ENCODE measurements at places on chromosomes 2 and 18.

DNA sequence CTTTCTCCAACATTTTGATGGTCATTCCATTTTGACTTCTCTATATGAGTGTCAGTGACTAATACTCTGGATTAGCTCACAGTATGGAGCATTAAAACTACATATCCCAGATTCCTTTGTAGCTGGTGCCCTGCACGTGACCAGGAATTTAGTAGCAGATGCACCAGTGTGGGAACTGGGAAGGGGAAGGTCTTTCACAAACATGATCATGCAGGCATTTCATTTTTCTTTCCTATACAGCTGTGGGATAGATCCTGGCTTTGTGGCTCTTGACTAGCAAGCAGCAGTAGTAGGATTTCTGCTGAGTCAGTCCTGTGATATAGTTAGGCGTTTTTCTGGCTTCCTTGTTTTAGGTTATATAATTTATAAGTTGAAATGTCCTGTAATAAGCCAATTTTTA, 971.0 kb upstream of the CDH2 start:
- DNase-seq = peak; percentile 29

DNA sequence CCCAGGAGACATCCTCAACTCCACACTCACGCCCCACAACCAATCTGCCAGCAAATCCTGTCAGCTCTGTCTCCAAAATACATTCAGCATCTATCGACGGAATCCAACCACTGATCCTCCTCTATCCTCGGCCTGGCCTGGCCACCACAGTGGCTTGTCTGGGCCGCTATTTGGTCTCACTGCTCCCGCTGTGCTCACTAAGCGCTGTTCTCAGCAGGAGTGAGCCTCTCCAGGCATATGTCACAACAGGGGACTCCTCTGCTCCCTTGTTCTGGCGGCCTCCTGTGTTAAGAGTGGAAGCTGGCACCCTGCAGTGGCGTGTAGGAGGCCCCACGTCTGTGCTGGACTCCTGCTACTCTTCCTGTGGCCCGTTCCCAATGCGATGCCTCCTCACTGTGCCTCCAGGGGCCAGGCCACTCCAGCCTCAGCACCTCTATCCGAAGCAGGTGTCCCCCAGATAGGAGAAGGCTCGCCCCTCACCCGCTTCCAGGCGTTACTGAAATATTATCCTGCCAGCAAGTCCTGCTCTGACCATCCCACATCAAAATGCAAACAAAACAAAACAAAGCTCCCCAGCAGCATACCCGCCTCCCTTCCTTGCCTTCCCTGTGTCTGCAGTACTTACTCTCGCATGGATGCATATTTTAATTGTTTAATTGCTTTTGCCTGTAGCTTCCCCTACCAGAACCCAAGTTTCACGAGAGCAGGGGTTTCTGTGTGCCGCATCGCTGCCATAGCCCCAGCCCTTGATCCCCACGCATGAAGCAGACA, 39.9 kb downstream of the CENPO start:
- DNase-seq = no peak

- no peak for DNase-seq
Measured at GRCh38 chr2:196230061-196230854, 58.9 kb upstream of the STK17B start.

DNA sequence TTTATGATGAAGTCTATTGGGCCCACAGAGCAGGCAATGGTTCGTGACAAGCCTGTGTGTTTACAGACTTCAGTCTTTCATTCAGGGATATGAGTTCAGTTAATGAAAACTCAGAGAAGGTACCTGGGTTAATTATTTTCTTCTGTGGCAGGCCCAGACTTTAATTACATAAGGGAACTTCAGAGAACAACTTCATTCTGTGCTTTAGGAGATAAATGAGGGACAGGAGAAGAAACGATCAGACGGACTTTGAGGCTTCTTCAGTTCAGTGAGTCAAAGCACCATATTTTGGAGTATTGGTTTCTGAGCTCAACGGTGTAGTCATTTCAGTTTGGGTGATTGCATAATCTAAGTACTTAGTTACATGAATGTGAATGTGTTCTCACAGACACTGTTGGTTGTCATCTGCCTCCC, 203.0 kb upstream of the KCNJ3 start:
- DNase-seq = no peak

Measured in RCC 7860 (cell line).